ENCODE measurements at places on chromosomes 13 and 19.
A peak's percentile ranks its signal among the peaks of the same experiment; 100 is the strongest.

DNA sequence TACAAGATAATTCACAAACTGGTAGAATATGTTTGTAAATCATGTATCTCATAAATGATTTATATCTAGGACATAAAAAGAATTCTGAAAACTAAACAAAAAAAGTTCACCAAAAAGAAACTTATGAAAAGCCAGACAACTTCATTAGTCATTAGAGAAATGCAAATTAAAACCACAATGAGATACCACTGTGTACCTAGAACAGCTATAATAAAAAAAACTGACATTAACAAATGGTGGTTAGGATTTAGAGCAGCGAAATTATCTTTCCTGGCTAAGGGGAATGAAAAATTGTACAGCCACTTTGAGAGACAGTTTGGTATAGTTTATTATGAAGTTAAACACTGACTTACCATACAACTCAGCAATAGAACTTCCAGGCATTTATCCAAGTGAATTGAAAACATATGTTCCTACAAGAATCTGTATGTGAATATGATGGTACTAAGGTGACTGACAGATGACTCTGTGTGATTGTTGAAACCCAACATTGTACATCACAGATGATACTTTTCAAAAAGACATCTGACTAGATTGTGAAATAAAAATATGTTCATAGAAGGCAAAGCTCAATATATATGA lies 41.8 kb downstream of the UGGT2 start:
- DNase-seq, result no peak

GRCh38 chr19:49247676-49248075 lies 77.3 kb downstream of the SLC6A16 start:
- DNase-seq, result no peak

DNA sequence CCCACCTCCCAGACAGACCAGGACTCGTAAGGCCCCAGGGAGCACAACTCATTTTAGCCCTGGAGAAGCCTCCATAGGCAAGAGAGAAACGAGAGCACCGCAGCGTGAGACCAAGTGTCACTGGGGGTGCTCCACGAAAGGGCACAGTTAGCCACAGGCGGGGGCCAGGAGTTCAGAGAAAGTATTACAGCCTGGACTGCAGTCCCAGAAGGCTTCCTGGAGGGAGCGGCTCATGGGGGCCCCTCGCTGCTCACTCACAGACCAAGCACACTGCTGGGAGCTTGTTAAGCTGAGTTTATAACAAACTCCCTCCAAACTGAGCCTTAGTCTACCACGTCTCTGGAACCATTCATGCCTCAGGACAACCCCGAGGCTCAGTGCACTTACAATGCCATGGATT lies 16.5 kb downstream of the ANKRD27 start:
- no peak for DNase-seq

- peak; percentile 59 for DNase-seq
Observed at GRCh38 chr19:8487137-8487851, 15.1 kb downstream of the PRAM1 start.

DNA sequence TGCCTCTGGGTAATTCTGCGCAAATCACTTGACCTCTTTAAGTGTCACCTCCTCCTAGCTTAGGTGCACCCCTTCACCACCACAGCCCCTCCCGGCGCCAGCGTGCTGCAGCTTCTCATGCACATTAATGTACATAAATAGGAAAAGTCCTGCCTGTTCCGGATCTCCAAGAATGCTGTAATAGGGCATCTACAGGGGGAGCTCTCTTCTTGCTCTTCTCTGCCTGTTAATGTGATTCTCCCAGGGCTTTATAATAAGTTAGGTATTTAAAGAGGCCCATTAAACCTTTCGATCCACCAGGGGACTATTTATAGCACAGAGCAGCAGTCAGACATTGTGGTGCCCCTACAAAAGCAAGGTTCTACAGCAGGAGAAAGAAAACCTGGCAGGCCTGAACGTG lies 35.3 kb downstream of the SOX1 start:
- no peak for DNase-seq

GRCh38 chr13:104976986-104977385 lies 1558.5 kb downstream of the EFNB2 start:
- no peak for DNase-seq
